ENCODE measurements at places on chromosomes 7 and 10.

- DNase-seq: no peak
Observed at GRCh38 chr10:104350127-104350635, 3.5 kb upstream of the CFAP58 start.

GRCh38 chr7:155229548-155230168 lies 68.0 kb upstream of the INSIG1 start:
- DNase-seq: no peak

- no peak for DNase-seq
Observed at GRCh38 chr7:1752771-1753563, 82.9 kb downstream of the ELFN1 start.

GRCh38 chr10:88918191-88918905 lies 34.2 kb downstream of the ACTA2 start:
- DNase-seq: no peak

GRCh38 chr10:13678101-13678843 lies 91.5 kb downstream of the PRPF18 start:
- no peak for DNase-seq

DNA sequence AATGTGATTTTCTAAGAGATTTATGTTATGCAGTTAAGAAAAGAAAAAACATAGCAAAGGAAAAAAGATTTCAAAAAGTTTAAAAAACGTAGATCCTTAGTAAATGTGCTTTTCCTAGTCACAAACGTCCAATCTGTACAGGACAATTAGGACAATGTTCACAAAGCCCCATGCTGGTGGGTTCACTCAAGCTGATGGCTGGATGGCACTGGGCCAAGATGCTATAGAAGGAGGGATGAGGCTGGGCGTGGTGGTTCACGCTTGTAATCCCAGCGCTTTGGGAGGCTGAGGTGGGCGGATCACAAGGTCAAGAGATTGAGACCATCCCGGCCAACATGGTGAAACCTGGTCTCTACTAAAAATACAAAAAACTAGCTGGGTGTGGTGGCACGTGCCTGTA lies 22.1 kb downstream of the SVIL start:
- DNase-seq: no peak

- DNase-seq: no peak
Observed at GRCh38 chr10:129122846-129123245, 344.2 kb upstream of the MGMT start.

GRCh38 chr7:6571160-6571779 lies 6.0 kb upstream of the ZDHHC4 start:
- no peak for DNase-seq

- no peak for DNase-seq
Observed at GRCh38 chr7:110604885-110605284, 486.0 kb upstream of the LRRN3 start.

- no peak for DNase-seq
Observed at GRCh38 chr7:22635349-22635748, 91.7 kb upstream of the IL6 start.

DNA sequence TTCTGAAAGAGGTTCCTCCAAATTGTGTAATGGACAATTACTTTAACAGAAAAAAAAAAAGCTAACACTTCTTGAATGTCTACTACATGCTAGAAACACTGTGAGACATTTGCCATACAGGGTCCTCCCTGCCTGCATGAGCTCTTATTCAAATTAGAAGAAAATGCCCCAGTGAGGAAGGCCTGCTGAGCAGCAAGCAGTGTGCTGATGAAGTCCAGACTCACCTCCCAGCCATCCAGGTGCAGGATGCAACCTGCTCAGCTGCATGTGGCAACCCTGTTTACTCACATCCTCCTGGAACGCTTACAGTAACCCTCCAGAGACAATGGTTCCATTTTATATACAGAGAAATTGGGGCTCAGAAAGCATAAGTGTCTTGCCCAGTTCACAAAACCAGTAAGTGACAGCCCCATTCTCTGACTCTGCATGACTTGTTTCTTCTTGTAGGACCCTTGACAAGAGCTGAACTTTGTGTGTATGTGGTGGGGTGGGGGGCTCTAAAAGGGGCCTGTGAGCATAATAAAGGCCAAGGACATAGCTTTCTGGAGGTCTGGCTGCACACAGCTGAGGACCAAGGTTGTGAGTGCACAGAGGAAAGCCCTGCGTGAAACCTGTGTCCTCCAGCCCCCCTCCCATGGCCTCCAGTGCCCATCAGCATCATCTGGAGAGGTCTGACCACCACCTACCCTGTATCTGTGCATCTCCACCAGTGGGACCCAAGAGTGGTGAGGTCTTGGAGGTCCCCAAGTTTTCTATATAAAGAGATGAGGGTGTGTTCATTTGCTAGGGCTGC lies 387.8 kb downstream of the GRID1 start:
- DNase-seq: no peak

DNA sequence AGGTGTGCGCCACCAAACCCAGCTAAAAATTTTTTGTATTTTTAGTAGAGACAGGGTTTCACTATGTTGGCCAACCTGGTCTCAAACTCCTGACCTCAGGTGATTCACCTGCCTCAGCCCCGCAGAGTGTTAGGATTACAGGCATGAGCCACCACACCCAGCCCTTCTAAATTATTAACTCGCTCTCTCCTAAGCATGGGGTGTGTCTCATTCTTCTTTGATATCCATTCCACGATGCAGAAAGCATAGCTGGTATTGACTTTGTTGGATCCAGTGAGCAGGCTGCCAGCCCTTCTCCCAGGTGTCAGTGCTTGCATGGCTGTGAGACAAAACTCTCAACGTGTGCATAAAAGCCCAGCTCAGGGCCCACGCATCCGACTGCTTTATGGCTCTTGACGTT lies 254.1 kb upstream of the PFKP start:
- DNase-seq: no peak

- no peak for DNase-seq
Observed at GRCh38 chr7:94008537-94008936, 4.4 kb upstream of the BET1 start.

- no peak for DNase-seq
Observed at GRCh38 chr7:155591055-155591775, 44.9 kb upstream of the CNPY1 start.

DNA sequence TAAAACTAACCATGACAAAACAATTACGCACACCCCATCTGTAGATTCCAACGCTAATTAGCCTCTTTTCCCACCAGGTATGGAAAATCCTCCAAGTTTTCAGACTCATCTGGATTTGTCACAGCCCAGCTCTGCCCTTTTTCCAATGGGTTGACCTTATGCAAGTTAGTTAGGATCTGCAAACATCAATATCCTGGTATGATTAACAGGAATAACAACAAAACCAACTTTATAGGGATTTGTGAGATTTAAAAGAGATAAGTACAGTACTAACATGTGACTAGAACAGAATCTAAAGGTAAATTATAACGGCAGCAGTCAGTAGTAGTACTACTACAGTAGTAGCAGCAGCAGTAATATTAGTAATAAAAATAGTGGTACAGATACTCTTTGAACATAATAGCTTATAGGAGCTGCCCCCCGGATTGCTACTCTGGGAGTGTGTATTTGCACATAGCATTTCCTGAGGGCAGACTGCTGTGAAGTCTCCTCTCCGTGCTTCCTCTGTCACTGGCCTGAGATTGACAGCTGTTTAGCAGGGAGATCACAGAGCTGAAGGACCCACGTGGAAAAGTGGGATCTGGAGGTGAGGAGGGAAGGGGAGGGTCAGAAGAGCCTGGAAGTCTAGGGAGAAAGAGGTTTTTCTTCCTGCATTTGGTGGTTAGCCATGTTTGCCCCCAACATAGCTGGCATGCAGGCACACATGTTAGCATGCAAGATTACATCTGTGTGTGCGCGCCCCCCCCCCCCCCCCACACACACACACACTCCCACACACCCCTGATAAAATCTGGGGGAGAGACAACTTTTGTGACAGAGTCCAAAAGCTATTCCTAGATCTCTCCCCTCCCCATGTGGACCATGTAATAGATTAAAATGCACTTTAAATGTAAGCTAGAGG lies 73.3 kb upstream of the FAM171A1 start:
- DNase-seq: no peak

GRCh38 chr10:126468876-126469643 lies 80.8 kb upstream of the ADAM12 start:
- DNase-seq: no peak

- no peak for DNase-seq
Observed at GRCh38 chr10:59595593-59595992, 114.1 kb downstream of the SLC16A9 start.

GRCh38 chr7:74405191-74405898 lies 48.4 kb upstream of the GTF2IRD1 start:
- no peak for DNase-seq

DNA sequence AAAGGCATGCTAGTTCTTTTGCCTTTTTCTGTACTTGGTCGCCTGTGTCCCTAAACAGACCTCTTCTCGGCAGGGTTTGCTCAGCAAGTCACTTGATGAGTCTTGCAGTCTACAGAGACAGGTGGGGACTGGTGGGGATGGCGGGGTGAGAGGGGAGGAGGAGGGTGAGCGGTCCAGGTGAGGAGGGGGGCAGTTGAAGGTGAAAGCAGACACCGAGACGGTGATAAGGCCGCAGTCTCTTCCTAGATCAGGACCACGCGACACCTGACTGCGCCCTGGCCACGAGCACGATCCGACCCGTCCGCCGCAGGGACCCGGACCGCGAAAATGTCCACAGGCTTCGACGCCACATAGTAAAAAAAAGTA lies 566 bp downstream of the ASNS start:
- no peak for DNase-seq

- no peak for DNase-seq
Observed at GRCh38 chr10:78442836-78443550, 409.3 kb downstream of the RPS24 start.

DNA sequence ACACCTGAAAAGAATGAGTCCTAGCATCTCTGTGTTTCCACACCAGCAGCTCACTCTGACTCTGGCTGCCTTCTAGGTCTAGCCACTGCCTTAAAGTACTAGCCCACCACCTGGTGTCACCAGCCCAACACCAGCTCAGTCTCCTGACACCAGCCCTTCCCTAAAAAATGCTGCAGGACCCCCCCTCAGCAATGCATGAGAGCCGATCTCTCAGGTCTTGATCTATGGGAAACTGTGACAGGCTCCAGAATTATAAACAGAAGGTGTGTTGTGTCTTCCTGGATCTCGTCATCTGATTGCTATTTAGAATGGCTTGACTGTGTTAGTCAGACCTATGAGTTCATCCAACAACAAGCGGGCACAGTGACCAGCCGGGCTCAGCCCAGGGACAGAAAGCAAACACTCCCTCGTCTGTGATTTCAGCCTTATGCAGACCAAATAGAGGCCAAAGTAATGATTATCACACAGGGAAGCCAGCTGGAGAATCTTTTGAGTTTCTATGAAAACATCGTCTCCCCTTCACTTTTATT lies 66.6 kb downstream of the CUBN start:
- no peak for DNase-seq

DNA sequence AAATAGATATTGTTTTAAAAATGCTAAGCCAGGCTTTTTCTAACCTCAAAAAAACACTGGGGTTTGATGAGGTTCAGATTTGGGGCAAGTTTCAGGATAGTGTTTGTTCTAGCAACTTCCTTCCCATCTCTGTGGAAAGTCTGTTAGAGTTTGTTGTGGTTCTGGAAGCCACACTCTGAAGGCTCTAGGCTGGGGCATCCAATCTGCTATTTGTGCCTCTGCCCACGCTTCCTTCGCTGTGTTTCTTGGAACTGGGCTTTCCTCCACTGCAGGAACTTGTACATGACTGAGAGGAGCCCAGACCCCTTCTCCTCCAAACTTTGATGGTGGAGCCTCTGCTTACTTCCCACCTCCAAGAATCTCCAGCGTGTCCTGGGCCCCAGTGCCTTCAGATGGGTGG lies 108.5 kb upstream of the SLC25A13 start:
- no peak for DNase-seq

DNA sequence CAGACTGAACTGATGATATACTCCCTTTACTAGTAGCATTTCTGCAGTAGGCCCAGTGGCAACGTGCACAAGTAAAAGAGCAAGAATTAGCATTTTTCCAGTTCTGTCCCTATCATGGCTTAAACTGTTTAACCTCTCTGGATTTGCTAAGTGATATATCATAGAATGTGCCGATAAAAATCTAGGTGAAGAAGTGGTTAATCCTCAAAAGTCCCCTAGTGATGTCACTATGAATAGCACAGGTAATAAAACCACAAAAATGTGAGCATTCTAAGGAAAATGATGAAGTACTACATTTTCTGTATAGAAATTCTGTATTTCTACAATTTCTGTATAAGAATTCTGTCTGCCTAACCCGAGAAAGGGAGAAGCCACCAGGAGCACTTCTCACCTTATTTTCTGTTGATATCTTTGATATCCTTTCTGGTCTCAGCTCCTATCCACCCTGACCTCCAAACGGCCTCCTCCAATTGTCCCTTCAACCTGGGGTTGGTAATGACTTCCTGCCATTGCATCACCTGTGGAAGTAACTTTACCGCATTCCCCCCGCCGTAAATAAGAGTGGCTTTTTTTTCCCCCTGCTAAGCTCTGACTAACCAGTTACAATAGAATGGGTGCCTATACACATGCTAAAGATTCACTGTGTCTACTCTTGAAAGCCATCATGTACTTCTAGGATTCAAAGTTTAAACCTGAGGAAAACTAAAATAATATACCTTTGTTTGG lies 155.9 kb upstream of the ASAH2 start:
- DNase-seq: no peak

- no peak for DNase-seq
Observed at GRCh38 chr7:43760861-43761260, 2.4 kb downstream of the BLVRA start.

DNA sequence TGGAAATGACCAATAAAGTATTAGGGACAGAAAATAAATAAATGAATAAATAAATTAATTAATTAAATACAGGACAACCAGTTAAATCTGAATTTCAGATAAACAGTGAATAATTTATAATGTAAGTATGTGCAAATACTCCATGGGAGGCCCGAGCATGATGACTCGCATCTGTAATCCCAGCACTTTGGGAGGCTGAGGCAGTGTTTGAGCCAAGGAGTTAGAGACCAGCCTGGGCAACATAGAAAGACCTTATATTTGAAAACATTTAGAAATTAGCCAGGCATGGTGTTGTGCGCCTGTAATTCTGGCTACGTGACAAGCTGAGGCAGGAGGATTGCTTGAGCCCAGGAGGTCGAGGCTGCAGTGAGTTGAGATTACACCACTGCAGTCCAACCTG lies 123.7 kb downstream of the CUL2 start:
- no peak for DNase-seq

DNA sequence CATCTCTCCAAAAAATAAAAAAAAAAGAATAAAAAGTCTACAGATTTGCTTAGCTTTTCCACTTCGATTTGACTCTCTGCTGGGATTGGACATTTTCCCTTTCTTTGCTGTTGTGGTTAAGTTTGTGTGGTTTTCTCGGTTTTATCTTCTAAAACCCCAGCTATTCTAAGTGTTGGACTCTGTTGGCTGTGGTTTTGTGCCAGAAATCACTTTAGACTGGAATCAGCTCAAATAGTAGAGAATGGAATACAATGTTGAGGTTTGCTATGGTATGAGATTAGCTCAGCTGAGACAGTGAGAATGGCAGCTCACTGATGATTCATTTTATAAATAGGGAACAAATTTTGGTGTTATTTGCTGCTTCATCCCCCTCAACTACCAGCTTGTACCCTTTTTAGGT lies 116.0 kb downstream of the BUB3 start:
- DNase-seq: no peak

- no peak for DNase-seq
Observed at GRCh38 chr10:1070919-1071318, 14.7 kb downstream of the WDR37 start.

- DNase-seq: no peak
Observed at GRCh38 chr7:24323961-24324480, 40.0 kb downstream of the NPY start.
